Fibroblast of lung (primary cell): ENCODE measurements at places on chromosomes 5 and 9. TPM values are rescaled to one million over a fixed set of nuclear protein-coding genes. Genes with fewer than 3 reads are reported as not detected.

DNA sequence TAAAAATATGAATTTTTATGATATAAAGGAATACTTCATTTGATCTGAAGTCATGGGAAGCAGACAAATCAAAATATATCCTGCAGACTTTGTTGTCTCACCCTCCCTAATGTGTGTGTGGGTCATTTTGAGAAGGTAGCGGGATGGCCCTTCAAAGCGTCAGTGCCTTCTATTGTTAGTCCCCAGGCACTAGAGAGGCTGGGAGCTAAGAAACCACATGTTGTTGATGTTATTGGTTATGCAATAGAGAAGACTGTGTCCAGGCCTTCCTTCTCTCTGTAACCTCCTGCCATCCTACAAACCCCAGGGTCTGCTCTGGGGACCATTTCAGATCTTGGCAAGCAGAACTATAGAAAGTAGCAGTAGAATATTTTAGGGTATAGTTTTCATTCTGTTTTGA, 94.7 kb downstream of the NLN start:
- no peak for DNase-seq

DNA sequence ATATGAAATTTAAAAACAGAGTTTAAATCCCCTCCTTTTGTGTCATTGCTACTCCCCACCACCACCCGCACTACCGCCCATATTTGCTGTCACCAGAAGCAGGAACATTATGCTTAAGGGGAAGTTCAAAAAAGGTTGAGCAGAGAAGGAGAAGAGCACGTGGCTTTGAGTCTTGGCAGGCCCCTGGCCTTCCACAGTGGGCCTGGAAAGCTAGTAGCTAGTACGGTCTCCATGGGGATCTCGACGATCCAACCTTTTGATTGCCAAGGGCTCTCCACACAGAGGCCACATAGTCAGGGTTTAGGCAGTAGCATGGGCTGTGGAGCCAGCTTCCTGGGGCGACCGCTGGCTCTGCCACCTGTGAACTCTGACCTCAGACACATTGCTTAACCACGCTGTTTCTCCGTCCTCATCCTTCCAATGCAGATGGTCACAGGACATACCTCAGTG, 90.1 kb downstream of the GOLPH3 start:
- no peak for DNase-seq

DNA sequence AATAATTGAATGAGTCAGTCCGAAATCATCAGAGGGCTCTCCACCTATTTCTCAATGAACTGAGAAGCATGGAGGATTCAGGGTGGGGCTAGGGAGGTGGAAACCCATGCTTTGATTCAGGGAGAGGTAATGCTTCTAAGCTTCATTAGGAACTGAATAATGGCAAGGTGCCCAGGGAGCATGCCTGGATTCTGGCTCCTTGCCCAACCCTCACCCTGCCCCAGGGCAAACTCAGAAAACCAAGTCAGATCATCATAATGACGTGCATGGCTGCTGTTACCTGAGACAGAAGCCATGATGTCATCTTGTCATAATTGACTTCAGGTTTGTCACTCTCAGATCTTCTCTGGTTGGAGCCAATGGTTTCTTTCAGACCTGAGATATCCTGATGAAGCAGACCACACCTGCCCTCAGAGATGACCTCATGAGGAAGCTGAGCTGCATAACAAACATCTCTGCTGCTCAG, 199.6 kb downstream of the SYK start:
- peak; percentile 52 for DNase-seq

The B4GALT1 gene
- total RNA-seq = 18.2 and 24.1 TPM in 2 replicates

- no peak for DNase-seq
Observed at GRCh38 chr9:97747201-97747965, 50.2 kb upstream of the XPA start.

The BRIX1 gene
- total RNA-seq = 40.8 and 46.9 TPM in 2 replicates

- no peak for DNase-seq
Observed at GRCh38 chr5:7794823-7795222, 56.1 kb downstream of the CFAP90 start.

GRCh38 chr9:136001231-136001630, 40.1 kb upstream of the UBAC1 start:
- no peak for DNase-seq

The CDH9 gene
- not detected in 2 replicates for total RNA-seq

The ZDHHC11B gene
- under 0.01 TPM in 2 replicates for total RNA-seq

GRCh38 chr9:125088752-125089151, 54.6 kb downstream of the SCAI start:
- DNase-seq = no peak

- peak; percentile 49 for DNase-seq
Observed at GRCh38 chr5:88761269-88761850, 121.6 kb downstream of the MEF2C start.

- DNase-seq = no peak
Observed at GRCh38 chr5:16837305-16837704, 98.8 kb downstream of the MYO10 start.

- no peak for DNase-seq
Observed at GRCh38 chr9:108197008-108197365, 658.8 kb downstream of the ACTL7B start.

- no peak for DNase-seq
Observed at GRCh38 chr5:135054546-135054945, 20.5 kb upstream of the PITX1 start.

GRCh38 chr5:66810848-66811261, 214.7 kb downstream of the MAST4 start:
- no peak for DNase-seq

DNA sequence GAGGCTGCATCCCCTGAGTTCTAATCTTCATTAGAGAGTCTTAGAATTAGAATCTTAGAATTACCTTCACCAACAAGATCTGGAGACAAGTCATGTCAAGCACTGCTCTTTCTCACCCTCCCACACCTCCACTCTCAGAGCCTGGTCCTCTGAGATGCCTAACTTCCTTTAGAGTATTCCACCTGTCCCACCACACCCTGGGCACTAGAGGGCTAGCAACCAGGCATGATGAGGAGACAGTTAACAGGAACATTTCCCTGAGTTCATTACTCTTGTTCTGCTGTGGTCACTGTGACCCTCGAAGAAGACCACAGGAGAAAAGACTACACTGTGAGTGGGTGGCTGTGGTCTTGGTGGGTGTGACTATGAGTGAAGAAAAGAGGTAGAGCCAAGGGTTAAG, 25.2 kb upstream of the MAP1B start:
- no peak for DNase-seq

The PRRT1B gene
- total RNA-seq = not detected in 2 replicates
